ENCODE measurements at places on chromosomes 12 and 14.

- DNase-seq: no peak
Observed at GRCh38 chr14:59057551-59057950, 130.9 kb upstream of the DAAM1 start.

GRCh38 chr12:42166501-42166900 lies 21.8 kb upstream of the GXYLT1 start:
- no peak for DNase-seq

DNA sequence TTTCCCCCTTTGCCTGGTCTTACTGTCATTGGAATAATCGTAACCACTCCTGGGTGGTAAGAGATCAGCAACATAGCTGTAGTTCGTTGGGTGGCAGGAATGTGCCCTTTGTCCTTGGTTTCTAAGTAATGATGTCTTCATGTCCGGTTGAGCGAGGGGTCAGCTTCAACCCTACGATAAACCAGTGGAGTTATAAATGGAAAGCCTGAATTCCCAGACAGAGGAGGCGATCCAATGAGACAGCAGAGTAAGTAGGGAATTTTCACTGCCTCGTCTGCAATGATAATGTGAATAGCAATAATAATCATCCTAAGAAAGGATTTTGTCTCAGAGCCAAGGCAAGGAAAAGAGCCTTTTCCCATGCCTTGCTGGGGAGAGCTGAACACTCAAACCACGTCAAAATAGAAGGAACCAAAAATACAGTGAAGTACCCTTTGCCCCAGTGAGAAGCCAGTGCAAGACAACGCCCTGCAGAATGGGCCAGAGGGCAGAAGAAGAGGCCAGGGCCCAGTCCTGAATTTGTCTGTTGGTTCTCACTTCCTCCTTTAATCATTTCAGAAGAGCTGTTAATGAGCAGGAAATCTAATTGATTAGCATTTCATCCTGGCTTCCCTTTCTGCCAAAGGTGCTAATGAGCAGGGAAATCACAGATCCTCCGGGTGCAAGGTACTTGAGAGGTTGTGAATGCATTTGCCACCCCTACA lies 330.7 kb downstream of the CACNA1C start:
- no peak for DNase-seq

DNA sequence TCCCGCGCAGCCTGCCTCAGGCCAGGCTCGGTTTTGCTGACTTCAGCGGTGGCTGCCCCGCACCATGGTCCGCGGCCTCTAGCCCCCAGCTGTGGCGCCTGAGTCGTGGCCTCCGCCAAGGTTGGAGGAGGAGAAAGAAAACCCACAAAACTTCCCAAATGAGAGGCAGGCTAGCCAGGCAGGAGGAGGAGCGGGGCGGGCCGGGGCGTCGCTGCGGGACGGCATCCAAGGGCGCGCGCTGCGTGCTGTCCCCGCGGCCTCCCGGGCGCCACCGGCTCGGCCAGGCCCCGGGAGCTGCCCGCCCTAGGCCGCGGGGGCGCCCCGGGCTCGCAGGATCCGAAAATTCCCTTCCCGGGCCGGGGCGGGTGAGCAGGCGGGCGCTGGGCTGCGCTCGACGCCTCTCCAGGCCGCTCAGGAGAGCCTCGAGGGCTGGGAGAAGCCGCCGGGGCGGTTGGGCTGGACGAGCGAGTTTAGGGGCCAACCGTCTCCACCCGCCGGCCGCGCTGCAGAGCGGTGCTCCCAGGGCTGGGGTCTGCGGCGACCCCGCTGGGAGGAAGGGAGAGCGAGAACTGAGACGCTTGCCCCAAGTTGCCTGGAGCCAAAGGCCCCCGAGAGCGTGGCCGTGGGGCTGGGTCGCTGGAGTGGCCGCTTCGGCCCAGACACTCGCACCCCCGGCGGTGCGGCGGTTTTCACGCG lies at the start of gene EFS:
Gene EFS, minus strand, starts transcription at position 137 of the 696 bp plus-strand sequence. CDS start 147 bp downstream, outside the sequence.
- no peak for DNase-seq

DNA sequence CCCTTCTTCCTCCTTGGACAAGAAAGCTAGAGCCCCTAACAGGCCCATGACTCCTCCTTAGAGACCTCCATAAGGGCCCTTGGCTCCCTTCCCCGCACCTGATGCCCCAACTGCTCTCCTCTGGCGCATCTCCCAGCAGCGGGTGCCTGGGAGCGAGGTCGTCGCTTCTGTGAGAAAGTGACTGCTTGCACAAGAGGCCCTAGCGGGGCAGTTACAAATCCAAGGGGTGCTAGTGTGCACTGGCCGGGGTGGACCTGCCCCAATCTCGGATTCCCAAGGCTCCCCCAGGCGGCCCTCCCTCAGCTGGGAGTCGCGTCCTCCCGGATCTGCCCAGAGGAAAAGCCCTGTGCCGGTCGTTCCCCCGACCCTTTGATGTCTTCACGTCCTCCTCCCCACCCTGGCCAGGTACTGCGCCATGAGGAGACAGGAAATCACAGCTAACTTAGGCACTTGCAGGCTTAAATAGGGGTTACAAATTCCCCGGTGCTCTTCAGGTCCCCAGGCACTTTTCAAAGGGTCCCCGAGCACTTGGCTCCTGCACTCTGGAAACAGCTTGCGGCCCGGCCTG lies 2.8 kb downstream of the NKX2-8 start:
- no peak for DNase-seq

GRCh38 chr12:32535288-32535999 lies 136.1 kb downstream of the FGD4 start:
- DNase-seq: no peak

DNA sequence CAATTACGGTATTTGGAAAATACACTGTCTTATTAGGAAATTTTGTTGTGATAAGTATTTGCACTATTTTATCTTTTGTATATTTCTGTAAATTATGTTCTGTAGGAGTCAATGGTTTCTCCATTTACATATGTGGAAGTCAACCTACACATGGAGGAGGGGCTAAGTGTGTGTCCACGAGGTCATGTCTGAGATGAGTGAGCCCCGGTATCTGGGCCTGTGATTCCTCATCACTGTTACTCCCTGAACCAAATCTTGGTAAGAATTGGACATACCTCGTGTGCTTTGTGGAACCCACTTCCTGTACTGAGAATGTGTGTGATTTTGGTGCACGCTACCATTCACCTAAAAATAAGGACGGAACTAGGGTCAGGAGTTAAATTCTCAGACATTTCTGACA lies 1105.5 kb downstream of the TMEM121 start:
- DNase-seq: no peak

DNA sequence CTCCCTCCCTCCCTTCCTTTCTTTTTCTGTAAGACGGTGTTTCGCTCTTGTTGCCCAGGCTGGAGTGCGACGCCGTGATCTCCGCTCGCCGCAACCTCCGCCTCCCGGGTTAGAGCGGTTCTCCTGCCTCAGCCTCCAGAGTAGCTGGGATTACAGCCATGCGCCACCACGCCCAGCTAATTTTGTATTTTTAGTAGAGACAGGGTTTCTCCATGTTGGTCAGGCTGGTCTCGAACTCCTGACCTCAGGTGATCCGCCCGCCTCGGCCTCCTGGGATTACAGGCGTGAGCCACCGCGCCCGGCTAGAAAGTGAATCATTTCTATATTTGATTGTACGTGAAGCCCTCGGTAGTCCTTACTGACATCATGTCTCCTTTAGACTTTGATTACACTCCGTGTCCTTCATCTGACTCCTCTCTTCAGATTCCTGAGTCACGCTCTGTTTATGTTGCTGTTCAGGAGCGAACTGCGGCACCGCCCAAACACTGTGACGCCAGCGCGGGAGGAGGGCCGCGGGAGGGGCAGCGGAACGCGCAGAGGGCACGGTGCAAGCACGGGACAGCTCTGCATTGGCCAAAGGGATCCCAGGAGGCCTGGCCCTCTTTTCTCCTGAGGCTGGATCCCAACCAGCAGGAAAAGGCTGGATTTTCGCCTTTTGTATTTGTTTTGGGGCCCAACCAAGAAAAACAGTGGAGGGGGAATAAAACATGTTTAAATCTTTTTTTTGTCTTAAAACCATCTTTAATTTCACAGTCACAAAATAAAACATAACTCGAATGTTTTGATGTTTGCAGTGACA lies 538 bp upstream of the GABARAPL1 start:
- peak; percentile 79 for DNase-seq

GRCh38 chr12:65720136-65721130 lies 103.8 kb upstream of the HMGA2 start:
- no peak for DNase-seq

DNA sequence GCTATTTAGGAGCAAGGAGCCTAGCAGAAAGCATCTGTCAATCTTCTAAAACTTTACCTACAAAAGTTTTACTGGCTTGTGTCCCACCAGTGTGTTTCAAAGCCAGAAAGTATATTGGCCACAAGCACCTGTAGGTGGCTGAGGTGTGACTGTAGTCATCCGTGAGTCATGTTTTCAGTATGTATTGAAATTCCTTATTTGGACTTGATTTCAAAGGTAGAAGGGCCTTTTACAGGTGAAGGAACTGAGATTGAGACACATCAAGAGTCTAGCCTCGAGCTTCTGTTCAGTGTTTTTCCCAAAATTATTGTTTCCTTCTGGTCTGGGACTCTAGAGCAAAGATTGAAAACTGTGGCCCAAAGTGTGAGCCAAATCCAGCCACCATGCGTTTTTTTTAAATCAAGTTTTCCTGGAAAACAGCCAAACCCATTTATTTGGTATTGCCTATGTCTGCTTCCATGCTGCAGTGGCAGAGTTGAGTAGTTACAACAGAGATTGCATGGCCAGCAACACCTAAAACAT lies 195.3 kb upstream of the BCL2L14 start:
- no peak for DNase-seq

DNA sequence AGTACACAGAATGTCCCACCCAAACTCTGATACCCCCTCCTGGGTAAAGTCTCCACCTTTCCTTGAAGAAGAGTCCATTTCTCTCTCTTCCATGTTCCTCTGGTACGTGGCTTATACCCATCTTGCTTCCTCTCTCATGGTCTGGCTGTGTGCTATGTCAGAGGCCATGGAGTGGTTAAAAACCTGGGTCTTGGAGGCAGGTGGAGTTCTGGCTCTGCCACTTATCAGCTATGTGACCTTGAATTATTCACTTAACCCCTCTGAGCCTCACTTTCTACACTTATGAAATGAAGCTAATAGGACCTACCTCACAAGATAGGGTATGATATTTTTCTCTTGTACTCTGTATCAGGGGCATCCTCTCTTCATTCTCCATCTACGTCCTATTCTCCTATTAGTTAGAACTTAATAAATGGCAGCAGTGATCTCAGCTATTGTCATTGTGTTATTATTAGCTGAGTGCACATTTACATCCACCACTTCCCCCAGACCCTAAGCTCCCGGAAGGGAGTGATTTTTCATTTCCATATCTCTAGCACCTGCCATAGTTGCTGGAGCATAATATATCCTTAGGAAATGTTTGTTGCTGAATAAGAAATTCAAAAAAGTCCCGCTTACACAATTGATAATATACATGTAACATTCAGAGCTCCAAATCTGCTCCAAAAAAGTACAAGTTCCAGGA lies 59.8 kb upstream of the NOS1 start:
- DNase-seq: no peak

- DNase-seq: no peak
Observed at GRCh38 chr14:61876362-61877034, 114.3 kb downstream of the SNAPC1 start.

DNA sequence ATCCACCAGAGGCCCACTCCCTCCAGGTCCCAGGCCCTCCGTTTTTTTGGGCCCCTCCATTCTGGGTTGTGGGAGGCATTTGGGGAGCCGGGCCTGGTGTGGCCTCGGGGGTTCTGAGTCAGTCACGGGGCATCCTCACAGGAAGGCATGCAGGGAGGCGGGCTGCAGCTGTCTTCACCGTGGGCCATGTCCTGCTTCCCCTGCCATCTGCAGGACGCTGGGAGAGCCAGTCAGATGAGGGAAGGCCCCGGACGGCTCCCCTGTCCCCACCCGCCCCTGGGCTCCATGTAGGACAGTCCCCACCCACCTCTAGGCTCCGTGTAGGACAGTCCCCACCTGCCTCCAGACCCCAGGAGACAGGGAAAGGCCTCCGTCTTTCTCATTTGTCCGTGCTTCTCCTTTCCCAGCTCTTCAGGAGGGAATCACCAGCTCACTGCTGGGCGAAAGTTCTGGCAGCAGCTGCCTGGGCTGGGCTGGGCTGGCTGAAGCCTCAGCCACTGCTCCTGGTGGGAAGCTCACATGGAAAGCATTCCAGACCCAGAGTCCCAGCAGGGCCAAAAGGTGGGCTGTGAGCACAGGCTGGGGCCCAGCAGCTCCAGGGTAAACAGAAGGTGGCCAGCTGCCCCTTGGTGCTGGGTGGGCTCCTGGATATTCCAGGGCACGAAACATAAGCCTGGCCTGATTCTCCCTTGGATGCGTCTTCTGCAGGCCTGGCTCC lies 217.8 kb downstream of the KIF26A start:
- DNase-seq: no peak

GRCh38 chr14:89648510-89648909 lies 231.5 kb upstream of the FOXN3 start:
- DNase-seq: no peak

GRCh38 chr12:87901457-87901856 lies 127.7 kb downstream of the C12orf50 start:
- no peak for DNase-seq

DNA sequence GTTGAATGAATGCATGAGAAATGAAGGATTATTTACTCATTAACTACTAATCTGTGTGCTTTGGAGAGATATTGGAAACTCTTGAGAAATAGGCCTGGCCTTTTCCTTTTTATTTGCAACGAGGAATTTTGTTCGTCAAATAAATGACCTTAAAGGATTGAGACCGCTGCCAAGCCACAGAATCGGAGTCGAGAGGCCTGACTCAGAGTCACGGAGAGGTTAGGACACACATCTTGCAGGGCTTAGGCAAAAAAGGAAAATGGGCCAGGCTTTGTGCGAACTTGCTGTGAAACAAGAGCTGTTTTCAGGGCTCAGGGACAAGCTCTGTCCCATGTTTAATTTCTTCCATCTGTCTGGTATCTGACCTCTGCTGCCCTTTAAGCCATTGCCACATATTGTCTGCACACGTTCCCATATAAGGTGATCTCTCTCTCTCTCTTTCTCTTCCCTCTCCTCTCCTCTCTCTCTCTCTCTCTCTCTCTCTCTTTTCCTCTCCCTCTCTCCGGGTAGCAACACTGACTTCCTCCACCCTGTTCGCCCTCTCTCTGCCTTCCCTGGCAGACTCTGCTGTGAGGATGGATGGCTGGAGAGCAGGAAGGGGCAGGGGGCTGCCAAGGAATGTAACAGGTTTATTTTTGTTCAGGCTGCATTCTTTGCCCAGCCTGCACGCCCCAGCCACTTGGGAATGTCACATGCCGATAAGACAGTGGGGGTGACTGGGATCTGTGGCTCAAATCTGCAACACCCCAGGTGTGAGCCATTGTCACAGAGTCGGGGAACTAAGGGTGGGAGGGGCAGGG lies 14.9 kb upstream of the IFT81 start:
- no peak for DNase-seq

DNA sequence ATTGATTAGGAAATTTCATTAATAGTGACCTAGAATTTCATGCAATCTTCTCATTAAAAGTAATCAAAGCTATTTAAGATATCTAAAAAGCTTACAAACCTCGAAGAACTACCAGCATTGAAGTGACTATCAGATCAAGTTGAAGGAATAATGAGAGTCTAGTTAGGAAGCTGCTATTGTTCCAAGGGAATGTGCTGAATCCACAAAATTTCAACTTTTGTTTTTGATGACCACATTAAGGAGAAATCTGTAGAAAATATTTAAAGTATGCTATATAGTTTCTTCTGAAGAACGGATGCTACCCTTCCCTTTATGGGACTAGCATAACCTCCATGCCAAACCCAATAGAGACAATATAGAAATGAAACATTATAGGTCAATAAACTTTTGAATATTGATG lies 2.5 kb upstream of the CTSG start:
- no peak for DNase-seq
